H7 (cell line): ENCODE measurements at places on chromosomes 4 and X.

DNA sequence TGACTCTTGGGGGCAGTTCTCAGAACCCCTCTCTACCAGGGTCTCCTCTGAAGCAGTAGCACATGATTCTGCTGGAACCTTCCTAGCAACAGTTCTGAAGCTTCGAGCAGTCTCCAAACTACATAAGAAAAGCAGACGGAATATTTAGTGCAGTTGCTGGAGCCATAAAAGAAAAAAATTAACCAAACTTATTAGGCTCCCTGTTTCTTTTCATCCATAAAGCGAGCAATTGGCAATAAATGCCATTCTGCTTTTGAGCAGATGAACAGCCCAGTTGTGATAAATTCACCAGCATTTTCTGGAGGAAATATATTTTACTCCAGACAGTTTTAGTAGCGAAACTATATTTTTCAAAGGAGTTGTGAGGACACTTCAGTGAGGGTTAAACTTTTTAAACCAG, 250.1 kb upstream of the BOD1L1 start:
- no peak for DNase-seq

DNA sequence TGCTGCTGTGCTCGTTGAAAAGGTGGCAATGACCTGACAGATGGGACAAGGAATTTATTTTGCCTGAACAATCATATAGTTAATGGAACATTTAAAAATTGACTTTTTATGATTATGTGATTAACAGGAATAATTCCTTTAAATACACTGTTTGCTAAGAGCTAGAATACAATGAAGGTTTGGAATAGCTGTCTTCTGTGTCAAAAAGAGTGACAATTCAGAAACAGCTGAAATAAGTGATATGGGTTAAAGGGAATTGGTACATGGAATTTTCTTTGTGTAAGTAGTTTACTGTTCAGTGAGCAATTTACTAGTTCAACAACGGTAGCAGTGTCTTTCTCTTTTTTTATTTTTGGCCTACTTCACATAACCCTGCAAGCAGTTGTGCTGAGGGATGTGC, 1083.5 kb upstream of the GRID2 start:
- DNase-seq: no peak

- no peak for DNase-seq
Measured at GRCh38 chrX:45986971-45987370, 558.2 kb downstream of the ZNF674 start.

DNA sequence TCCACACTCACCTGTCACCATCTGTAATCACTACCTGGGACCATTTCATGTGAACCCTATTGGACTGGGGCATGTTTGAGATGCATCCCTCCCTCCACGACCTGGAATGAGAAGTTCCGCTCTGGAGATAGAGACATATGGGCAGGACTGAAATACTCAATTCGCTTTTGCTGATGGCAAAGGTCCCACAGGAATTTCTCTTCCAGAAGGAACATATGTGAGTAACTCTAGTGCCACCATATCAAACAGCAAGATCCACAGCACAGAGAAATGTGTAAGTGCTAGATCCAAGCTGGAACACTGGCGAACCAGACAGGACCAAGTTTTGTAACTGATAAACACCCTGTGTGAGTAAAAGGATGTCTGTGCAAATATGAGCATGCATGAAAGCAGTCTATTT, 43.9 kb downstream of the SEL1L3 start:
- no peak for DNase-seq

- DNase-seq: peak; percentile 54
Measured at GRCh38 chr4:1409079-1409478, 2.8 kb upstream of the NKX1-1 start.

- DNase-seq: no peak
Measured at GRCh38 chr4:83964996-83965541, 429.2 kb downstream of the GPAT3 start.

GRCh38 chr4:146099585-146099984, 75.9 kb upstream of the LSM6 start:
- DNase-seq: no peak

DNA sequence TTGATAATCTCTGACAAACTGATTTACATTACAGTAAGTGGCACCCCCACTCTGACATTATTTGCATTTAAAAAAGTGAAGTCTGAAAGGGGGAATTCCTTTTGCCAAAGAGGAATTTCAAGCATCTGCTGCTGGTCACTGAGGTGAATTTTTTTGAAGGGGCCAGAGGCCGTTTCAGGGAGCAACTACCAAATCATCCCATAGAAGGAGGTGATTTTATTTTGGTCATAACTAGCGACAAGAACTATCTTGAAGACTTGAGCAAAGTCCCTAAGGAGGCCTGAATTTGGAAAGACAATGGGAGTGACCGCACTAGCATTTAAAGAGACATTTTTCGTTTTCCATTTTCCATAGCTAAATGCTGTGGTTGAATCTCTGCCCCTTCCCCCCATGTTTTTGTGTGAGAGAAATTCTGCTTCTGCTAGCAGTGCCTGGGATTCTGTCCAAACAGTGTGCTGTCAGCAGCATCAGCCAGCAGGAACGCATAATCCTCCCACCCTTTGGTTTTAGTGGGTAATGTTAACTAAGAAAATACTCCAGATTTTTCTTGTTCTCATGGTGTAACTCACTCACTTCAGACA, 110.1 kb upstream of the MED14 start:
- DNase-seq: peak; percentile 56

DNA sequence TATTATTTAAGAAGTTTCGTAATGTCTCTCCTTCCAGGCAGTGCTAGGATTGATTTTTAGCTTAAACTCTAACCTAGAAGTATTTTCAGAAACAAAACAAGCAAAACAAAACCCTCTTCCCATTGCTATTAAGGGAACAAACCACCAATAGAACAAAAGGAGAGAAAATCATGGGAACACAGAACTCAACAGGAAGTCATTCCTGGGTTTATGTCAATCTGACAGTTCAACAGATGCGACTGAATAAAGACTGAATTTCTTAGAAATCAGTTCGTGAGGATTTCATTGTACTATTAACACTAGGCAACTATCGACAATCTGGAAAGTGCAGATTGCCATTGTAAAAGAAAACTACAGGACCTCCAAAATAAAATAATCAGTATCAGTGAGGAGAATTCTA, 229.1 kb upstream of the SMIM31 start:
- no peak for DNase-seq

- no peak for DNase-seq
Measured at GRCh38 chrX:85111347-85111746, 107.7 kb downstream of the APOOL start.

GRCh38 chr4:153095448-153096204, 108.6 kb upstream of the TRIM2 start:
- DNase-seq: no peak

DNA sequence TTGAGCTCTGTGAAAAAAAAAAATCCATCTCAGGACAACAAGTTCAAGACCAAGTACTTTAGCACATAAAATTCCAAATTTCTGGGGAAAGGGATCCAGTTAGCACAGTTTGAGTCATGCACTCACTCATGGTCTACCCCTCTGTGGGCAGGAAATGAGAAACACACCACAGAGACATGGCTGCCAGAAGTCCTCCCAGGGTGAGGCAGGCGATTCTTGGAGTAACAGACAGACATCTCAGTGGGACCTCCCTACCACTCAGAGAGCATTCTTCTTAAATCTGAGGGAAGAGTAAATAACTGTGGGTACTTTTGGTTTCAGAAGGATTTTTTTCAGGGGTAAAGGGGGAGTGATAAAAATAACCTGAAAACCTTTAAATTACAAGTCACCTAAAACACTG, 14.1 kb downstream of the CXCL1 start:
- no peak for DNase-seq

GRCh38 chr4:121685257-121685656, 11.5 kb downstream of the ANXA5 start:
- no peak for DNase-seq

- peak; percentile 47 for DNase-seq
Measured at GRCh38 chr4:27318740-27319139, 458.1 kb downstream of the STIM2 start.

- peak; percentile 13 for DNase-seq
Measured at GRCh38 chrX:28550331-28550872, 36.8 kb upstream of the IL1RAPL1 start.

DNA sequence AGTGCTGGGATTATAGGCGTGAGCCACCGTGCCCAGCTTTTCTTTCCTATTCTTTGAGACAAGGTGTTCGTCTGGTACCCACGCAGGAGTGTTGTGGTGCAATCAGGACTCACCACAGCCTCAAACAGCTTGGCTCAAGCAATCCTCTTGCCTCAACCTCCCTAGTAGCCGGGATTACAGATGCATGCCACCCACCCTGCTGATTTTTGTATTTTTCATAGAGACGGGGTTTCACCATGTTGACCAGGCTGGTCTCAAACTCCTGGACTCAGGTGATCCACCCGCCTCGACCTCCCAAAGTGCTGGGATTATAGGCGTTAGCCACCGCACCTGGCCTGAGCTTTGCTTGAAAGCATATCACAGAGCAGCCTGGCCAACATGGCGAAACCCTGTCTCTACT, 1.5 kb upstream of the CRLF2 start:
- DNase-seq: no peak

GRCh38 chr4:85826060-85826678, 351.2 kb downstream of the ARHGAP24 start:
- peak; percentile 13 for DNase-seq

- DNase-seq: no peak
Measured at GRCh38 chr4:110165382-110166286, 32.8 kb downstream of the ELOVL6 start.

DNA sequence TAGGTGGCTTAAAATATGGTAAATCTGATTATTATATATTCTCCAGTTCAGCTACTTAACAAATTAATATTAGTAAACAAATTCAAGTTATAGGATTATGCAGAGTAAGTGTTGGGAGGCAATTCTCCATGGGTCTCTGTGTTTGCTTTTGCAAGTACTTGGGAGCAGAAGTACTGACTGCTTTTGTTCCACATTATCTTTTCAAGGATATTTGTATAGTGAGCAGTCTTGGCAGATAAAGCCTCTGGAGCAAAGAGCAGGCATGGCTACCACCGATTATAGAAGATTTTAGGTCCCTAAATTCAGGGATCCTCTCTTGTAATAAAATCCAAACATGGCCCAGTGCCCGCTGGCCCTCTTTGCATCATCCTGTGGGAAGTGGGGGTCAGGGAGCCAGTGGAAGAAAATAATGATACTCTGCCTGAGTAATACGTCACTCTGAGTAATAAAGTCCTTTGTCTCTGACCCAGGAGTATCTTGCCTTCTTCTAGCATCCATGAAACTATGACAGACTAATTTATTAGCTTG, 23.2 kb downstream of the NDNF start:
- no peak for DNase-seq

GRCh38 chr4:158259955-158260575, 49.8 kb downstream of the TMEM144 start:
- DNase-seq: no peak

DNA sequence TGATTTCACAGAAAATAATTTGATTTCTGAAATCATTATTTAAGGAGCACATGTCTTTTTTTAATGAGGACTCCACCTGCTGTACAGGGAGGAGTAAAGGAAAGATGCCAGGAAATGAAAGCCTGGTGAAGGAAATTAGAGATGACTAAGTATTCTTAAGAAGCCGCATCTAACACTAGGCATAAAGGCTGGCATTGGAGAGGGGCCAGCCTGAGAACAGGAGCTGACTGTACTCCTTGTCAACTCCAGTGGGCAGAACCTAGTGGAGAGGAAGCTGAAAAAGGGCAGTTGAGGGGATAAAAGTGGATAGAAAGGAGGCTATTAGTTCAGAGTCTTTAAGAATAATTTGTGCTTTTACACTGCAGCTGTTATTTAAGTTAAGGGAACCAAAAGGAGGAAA, 393.0 kb downstream of the PPP1R2C start:
- DNase-seq: no peak

DNA sequence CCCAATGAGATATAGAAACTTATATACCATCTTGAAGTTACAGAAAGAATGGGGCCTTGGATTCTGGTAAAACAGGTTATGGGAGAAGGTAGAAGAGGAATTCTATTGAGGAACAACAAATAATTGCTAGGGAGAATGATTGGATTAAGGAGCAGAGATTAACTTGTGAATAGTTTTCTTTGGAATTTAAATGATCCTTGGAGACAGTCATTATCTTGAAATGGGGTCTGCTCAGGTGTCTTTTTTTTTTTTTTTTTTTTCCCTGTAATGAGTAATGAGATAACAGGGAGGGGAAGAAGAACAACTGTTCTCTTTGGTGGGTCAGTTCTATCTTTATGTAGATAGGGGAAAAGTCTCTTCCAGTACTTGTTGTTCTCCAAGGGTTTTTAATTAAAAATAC, 1406.0 kb downstream of the RPA4 start:
- DNase-seq: no peak

DNA sequence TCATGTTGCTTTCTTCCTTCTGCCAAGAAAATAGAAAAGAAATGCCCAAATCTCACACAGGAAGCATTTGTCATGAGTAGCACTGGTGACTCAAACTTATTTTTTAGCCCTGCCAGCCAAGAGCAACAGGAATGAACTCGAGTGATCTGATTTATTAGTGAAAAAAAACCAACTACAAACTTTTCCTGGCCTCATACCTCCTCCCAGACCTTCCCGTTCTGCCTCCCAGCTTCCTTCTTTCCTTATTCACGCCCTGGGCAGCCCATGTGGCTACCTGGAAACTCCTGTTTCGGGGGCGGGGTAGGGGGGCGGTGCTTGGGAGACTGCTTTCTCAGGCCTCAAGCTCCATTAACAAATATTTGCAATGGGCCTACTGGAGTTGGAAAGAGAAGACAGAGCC, 178.5 kb downstream of the NHS start:
- peak; percentile 53 for DNase-seq

DNA sequence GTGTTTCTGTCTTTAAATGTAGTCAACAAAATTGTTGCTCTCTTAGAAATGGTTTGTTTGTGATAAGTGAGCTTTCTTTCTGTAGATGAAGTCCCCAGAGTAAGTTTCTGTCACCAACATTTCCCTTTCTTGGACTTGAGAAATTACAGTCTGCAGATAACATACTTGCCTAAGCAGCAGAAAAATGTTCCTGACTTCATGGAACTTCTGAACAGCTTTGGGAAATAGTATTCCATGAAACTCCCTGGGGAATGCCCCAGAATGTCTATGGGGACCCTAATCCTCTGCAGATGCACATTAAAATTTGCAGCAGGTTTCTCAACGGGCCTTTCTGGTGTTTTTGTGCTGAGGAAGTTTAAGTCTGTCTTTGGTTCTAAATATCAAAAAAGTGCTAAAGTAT, 38.6 kb upstream of the NEIL3 start:
- DNase-seq: no peak

- DNase-seq: no peak
Measured at GRCh38 chr4:95431678-95432077, 117.1 kb downstream of the UNC5C start.

DNA sequence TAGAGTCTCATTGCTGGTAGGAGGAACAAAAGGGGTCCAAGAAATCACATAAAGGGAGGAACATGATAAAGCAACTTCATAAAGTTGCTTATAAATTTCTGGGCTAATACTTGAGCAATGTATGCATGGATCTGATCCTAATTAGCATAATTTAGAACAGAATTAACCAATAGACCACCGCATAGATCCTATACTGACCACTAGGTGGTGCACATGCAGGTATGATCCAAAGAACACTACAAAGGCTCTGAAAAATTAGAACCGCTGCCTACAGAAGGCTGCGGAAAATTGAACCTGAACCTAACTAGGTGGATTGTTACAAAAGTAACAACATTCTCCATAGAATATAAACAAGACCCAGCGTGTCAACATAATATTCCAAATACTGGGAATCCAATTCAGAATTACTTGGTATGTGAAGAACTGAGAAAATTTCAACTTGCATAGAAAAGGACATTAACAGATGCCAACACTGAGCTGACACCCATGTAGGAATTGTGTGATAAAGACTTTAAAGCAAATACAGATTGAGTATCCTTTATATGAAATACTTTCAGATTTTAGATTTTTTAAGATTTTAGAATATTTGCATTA, 23.3 kb downstream of the BRCC3 start:
- DNase-seq: peak; percentile 24

GRCh38 chrX:825991-826390, 195.4 kb downstream of the SHOX start:
- DNase-seq: no peak
